CD4-positive, alpha-beta T cell treated with Interleukin-15 for 1 hour (primary cell): ENCODE measurements at places on chromosomes 12 and 14.

DNA sequence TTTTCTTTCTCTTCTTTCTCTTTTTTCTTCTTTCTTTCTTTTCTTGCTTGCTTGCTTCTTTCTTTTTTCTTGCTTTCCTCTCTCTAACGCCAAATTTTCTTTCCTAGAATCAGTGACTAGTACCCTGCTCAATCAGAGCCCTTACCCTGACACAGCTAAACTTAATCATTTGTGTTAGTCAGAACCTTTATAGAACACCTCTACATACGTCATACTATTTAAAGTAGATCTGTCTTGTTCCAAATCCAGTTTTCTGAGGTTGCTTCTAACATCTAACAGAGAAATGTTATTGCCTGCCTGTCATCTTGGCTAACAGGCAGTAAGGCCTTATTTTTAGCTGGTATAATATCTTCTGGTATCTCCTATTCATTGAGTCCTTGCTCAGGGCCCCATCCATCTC is 65.5 kb upstream of the MYF6 start:
- DNase-seq, result no peak

- no peak for DNase-seq
Measured at GRCh38 chr14:94394025-94394493, 5.7 kb upstream of the SERPINA1 start.

DNA sequence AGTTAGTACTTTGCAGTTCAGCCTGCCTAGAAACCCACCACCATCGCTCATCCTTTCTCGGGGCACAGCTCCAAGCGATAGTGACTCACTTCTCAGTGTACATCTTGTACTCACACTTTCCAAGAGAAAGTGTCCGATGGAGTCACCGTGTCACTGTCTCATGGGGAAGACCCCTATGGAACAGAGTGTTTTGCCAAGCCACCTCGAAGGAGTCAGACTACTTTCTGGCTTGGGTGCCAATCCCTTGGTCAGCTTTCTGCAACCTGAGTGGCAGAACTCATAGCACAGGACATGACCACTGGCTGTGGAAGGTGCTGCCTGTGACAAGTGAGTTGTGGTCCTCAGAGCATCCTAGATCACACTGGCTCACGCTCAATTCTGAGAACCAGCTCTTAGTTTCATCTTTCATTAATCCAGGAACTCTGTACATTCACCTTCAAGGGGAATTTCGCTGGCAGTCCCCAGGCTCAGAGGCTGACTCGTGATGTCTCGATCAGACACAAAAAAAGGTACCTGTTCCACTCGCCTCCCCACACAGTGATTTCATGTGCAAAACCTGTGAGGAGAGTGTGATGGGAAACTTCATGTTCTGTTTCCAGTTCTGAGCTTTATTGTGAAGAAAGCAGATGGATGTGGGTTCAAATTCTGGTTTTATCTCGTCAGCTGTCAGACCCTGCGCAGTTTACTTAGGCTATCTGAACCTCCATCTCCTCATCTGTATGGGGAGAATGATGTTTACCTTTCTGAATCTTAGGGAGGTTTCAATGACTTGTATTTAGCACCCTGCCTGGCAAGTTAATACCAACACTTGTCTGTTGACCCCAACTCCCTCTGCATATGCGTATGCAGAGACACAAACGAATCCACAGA is 127.3 kb upstream of the CCND2 start:
- peak; percentile 43 for DNase-seq

DNA sequence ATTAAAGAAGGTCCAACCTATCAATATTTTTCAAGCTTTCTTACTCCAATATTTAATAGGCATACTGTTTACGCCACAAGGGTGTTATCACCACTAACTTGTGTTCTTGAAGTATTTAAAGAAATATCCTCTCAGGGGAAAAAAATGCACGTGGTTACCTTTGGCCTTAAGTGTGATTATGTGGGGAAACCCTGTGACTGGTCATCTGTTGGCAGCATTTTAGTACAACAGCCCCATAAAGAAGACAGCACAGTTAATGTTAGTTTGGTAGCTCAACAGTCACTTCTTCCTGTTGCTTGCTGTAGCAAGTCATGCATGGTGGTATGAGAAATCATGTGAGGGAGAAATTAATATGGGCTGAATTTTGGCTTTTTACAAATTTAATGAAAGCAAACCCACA is 1021.5 kb upstream of the TMEM132C start:
- no peak for DNase-seq

GRCh38 chr12:121717041-121717699 is 4.6 kb downstream of the TMEM120B start:
- no peak for DNase-seq

DNA sequence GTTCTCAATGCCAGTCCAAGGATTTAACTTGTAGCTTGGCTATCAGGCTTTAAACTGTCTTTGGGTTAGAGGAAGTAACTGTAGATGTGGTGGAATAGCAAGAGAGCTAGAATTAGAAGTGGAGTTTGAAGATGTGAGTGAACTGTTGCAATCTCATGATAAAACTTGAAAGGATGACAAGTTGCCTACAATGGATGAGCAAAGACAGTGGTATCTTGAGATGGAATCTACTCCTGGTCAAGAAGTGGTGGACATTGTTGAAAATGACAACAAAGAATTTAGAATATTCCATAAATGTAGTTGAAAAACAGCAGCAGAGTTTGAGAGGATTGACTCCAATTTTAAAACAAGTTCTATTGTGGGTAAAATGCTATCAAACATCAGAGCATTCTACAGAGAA is 199.0 kb downstream of the DUSP6 start:
- no peak for DNase-seq

DNA sequence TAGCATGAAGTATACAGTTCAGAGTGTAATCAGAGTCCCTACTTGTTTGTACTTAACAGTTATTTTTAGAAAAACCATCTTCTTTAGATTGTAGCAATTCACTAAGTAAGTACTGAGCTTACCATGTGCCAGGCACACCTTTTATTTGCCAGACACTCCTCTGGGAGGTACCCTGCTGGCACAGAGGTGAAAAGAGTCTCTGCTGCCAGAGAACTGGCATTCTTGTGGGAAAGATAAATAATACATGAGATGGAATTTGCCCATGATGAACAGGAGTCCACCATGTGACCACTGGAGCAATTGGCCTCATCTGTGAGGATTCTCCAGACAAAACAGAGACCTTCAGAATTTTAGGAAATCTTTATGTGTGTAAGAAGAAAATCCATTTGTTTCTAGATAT is 199.3 kb upstream of the SLC16A7 start:
- no peak for DNase-seq

GRCh38 chr14:105711841-105712460 is 185.6 kb downstream of the TMEM121 start:
- DNase-seq, result no peak

GRCh38 chr12:75459755-75460154 is 20.8 kb upstream of the GLIPR1 start:
- no peak for DNase-seq

GRCh38 chr12:27822076-27822712 is 42.2 kb upstream of the MANSC4 start:
- DNase-seq, result peak; percentile 39
